ENCODE measurements at places on chromosomes 6 and 20. TPM values are rescaled to one million over a fixed set of nuclear protein-coding genes. Genes with fewer than 3 reads are reported as not detected.

DNA sequence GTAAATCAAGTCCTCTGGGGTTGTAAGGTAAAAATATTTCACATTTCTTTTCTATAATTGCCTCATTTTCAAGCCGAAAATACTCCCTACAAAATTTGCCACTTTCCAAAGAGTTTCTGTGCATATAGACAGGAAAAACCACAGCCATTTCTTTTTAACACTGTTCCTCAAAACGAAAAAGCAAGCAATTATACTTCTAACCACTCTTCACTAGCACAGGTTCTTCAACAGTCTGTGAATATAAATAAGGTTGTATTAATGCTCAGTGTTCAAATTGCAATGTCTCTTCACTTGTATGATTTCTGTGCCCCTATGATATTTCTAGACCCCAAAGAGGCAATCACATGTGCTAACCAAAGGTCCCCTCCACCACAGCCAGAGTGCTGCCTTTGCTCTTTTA is 206.0 kb downstream of the SIM1 start:
- no peak for DNase-seq

- no peak for DNase-seq
Measured at GRCh38 chr6:90350689-90351554, 54.3 kb upstream of the BACH2 start.

Gene TMEM217
- 1.2 TPM for total RNA-seq

DNA sequence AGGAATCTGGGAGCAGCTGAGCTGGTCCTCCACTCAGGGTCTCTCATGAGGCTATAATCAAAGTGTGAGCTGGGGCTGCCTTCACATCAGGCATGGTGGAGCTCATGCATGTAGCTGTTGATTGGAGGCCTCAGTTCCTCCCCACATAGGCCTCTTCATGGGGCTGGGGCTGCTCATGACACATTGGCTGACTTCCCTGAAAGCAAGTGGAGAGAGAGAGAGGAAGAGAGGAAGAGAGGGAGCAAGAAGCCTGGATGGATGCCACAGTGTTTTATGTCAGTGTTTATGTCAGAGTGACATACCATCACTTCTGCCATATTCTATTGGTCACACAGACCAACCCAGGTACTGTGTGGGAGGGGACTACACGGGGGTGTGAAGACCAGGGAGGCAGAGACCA is 43.8 kb downstream of the EYA2 start:
- DNase-seq, result no peak

DNA sequence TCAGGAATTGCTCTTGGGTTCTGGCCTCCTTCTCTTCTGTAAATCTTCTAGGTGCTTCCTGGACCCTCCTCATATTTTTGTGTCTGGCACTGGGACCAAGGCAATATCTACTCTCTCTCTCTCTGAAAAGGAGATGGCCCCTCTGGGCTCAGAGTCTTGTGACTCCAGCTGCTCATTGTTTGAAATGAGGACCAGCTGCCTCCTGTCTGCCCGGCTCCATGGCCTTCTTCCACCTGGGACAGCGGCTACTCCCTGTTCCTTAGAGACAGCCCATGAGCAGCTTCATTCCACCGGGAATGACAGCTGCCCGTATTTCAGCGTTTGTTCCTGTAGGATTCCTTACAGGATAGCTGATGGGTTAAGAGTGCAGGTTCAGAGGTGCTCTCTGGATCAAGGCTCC is 2.9 kb downstream of the TGM3 start:
- no peak for DNase-seq

Gene RGL2
- 163 TPM for total RNA-seq

DNA sequence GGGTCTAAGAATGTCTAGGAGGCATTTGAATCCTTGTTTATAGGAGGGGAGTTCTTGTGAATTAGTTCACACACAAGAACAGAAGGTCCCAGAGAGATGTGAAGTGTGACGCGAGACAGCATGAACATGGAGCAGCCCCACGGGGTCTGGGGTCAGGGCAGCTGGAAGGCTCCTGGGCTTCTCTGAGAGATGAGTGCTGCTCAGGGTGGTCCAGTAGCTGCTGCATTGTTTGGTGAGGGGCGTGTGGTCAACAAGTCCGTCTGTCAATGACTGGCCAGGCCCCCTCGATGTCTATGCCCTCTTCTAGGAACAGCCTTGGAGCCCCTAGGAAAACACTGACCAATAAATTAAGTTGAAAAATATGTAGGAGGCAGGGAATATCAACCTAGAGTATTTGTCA is 40.2 kb upstream of the GABRR1 start:
- no peak for DNase-seq

- no peak for DNase-seq
Measured at GRCh38 chr6:170407932-170408331, 101.4 kb downstream of the FAM120B start.

- no peak for DNase-seq
Measured at GRCh38 chr6:82597201-82597600, 233.6 kb downstream of the TPBG start.

GRCh38 chr20:12394786-12395185 is 477.1 kb downstream of the BTBD3 start:
- DNase-seq, result no peak

Gene SLC23A2
- 58.8 TPM for total RNA-seq

Gene VPS52
- 80.8 TPM for total RNA-seq

DNA sequence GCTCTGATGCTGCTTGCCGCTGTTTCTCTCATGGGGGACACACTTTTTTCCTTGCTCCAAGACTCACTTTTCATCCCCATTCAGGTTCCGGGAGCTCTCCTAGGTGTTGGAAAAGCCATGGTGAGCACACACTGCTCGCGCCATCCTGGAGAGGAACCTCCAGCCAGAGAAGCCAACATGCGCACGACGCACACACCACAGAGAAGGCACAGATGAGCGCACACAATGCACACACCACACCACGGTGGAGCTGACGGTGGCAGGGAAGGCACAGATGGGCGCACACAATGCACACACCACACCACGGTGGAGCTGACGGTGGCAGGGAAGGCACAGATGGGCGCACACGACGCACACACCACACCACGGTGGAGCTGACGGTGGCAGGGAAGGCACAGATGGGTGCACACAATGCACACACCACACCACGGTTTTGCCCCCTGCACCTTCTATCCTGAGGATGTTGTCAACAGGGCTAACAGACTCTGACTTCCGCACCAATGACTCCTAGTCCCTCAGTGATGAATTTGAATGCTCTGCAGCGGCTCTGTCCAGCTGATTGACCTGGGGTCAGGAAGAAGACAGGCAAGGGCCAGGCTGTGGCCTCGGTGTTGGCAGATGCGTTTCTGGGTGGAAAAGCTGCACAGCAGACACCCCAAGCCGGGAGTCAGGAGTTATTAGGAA is 154.7 kb downstream of the ERMARD start:
- no peak for DNase-seq

Gene TFEB
- 29.4 TPM for total RNA-seq

DNA sequence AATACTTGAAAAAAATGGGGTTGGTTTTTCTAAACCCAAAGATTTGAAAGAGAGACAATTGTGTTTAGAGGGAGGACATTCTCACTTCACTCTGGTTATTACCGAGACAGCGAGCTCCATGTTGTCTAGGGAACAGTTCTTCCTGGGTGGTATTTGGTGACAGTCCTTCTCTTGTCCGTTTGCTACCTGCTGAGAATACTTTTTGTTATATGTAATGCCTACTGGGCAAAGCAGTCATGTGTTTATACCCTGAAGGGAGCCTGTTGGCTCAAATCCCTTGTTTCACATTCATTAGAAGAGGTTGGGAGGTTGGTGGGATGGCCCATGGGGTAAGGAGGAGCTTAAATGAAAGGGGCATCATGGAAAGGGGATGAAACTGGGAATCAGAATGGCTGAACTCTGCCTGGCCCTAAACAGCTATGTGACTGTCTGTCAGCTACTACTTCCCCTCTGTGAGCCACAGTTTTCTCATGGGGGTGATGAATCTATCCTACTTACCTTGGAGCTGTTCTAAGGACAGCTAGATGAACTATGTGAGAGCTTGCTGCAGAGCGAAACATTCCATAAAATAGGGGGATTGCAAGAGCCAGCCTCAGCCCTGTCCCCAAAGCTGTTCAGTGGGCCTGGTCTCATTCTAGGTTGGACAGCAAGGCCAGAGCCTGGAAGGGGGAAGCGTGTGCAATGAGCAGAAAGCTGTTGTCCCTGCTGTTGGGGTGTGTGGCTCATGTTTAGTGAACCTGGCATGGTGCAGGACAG is 43.5 kb downstream of the FNDC1 start:
- DNase-seq, result no peak

- no peak for DNase-seq
Measured at GRCh38 chr6:16137451-16137801, 8.5 kb downstream of the MYLIP start.

DNA sequence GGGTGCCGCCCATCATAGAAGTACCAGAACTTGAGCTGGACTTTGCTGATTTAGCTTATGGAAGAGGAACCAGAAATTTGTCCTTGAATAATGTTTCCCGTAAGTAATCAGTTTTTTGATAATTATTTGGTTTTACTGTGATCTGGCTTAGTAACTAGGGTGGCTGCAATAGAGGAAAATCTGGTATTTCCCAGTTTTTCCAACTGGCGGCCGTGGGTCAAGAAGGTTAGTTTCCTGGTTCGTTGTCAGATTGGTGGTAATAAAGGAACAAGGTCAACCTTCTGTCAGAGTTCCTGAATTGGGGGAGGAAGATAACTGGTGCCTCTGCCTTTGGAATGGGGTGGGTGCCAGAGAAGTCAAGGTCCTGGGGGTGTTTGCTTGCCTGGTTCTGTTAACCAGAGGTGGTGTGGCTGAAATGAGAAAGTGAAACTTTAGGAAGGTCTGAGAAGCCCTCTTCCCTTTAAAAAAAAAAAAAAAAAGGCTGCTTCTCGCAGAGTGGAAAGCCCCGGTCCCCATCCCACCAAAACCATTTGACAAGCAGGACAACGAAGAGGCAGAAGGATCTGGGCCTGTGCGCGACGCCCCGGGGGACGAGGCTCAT is at the start of gene CALHM6:
CALHM6 (plus strand) TSS at position 45 of the 601 bp plus-strand sequence; CDS start at position 600, 555 bp downstream.
- DNase-seq, result no peak

DNA sequence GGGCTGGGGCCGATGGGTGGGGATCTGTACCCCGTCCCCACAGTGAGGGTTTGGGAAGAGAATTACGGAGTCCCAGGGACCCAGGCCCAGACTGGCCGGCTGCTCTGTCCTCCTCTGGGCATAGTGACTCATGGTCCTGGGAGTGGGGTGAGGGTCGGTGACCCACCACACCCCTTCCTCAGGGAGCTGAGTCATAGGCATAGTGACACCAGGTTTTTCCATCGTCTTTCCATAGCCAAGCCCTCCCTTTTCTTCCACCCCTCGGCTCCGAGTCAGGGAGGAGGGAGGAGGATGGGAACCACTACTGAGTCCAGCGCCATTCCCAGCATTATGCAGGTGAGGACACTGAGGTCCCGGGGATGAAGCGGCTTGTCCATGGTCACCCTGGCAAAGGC is 8.9 kb downstream of the CYP21A2 start:
- DNase-seq, result peak; percentile 64
